ENCODE measurements at places on chromosomes 12 and 14.
A peak's percentile ranks its signal among the peaks of the same experiment; 100 is the strongest.

DNA sequence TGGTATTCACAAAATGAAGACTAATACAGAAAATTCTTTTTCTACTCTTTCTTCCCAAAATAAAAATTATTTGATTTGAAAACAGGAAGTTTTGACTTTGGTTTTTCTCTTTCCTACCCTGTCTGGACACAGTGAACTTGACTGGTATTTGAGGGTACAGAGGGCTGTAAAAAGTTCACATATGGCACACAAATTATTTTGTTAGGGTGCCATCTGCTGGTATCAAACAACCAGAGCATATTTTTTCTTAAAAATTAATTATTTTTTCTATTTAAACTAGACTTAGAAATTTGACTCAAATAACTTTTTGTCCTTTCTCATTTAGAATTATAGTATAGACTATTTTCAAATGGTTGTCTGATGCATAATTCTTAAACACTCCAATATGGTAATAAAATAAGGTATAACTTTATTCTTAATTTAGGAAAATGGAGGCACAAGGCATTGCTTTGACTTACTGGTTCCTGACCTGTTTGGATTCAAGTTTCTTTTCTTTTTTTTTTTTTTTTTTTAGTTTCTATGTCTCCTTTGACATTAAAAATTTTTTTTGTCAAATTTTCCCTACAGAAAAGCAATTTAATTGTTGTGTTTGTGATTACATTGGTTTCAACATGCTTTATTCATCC, 390.6 kb downstream of the PRKD1 start:
- DNase-seq: no peak

DNA sequence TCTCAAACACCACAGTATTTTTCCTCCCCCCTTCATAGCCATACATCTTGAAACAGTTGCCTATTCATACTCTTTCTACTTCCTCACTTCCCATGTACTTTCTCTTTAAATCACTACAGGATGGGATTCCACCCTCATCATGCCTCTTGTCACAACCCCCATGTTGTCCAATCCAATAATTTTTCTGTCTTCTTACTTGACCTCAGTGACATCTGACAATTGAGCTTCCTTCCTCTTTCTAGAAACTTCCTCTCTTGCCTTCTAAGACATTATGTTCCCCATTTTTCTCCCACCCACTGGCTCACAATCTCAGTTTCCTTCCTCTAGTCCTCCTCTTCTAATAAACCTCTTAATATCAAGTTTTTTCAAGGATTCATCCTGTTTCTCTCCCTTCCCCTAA, 5.3 kb downstream of the C2CD5 start:
- DNase-seq: no peak

DNA sequence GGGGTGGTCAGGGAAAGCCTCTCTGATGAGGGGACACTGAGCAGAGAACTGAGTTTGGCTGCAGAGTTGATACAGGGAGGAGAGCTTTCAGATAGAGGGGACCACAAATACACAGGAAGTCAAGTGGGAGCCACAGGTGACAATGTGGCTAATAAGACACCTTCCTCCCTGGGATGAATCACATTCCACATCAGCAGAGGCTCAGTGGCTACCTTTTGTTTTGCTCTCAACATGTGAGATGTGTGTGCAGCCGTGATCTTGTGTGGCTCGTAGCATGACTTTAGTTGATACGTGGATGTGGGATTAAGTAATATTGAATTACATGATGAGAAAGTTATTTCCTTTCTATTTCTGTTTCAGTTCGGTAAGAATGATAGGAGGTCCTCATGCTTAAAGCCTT, 7.5 kb downstream of the CRADD start:
- DNase-seq: no peak

GRCh38 chr12:123384318-123384993, 524 bp downstream of the KMT5A start:
- DNase-seq: peak; percentile 38

DNA sequence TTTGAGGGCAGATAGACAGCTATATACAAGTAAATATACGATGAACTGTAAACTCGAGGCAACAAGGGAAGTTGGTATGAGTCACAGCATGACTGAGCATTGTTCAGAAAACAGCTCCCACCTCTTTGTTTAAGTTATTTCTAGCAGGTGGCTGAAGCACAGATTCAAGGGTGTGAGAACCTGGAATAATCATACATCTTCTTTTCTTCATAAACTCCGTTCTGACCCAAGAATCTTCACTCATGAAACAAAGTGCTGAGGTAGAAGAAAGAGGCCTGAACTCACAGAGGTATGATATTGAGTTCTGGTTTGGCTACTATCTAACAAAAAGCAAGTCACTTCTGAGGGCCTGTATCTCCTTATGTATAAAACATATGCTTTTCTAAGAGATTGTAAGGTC, 364.1 kb upstream of the KITLG start:
- no peak for DNase-seq

DNA sequence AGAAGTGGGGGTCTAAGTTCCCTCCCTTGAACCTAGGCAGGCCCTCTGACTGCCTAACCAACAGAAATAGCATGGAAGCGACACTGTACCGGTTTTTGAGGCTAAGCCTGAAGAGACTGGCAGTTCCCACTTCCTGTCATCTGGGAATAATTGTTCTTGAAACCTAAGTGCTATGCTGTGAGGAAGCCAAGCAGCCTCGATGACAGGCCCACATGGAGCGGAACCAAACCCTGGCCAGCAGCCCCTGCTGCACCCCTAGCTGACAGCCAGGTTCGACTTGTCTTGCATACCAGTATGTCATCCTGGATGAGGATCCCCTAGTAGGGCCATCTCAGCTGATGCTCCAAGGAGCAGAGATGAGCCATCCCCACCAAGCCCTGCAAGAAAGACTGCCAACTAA, 6.4 kb upstream of the GPR68 start:
- DNase-seq: no peak
